ENCODE measurements at places on chromosomes 11 and 22.

GRCh38 chr22:24695060-24695459 lies 79.5 kb downstream of the PIWIL3 start:
- no peak for DNase-seq

DNA sequence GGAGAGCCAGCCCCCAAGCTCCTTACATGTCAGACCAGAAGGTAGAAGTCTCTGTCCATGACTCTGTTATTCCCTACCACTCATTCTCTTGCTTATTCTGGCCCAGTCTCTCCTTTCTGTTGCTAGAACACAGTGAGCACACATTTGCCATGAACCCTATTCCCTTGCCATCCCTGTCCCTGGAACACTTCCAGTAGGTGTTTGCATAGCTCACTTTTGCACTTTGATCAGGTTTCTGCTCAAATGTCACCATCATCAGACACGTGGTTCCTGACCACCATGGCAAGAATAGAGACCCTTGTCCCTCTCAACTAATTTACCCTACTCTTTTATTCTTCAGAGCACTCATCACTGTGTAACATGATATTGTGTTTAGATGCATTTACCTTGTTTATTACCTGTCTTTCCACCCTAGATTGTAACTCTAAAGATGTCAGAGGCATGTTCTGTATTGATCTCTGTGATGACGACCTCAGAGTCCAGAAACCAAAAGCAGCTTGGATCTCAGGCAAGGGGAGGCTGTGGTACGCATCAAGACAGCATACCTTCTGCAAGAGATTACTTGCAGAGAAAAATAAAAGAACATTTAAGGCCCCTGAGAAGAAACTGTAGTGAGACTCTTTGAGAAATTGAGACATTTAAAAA lies 606.4 kb downstream of the OPCML start:
- DNase-seq: no peak

GRCh38 chr11:17145972-17146371 lies 61.8 kb downstream of the PIK3C2A start:
- DNase-seq: no peak

GRCh38 chr22:41683616-41684015 lies 5.1 kb downstream of the SNU13 start:
- peak; percentile 42 for DNase-seq

DNA sequence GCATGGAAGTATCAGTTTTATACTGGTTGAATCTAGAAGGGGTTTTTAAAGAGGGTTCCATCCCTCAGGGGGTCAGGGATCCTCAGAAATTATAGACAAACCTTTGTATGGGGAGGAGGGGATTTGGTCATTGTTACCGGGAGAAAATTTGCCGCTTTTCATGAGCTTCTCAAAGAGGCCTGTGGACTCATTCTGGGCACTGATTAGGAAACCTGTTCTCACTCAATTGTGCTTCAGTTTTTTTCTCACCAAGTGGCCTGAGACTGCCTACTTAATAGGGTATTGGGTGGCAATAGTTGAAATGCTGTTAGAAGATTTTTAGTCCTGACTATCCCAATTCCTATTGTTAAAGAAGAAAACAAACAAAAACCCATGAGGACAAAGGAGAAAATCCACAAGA lies 14.0 kb downstream of the MPEG1 start:
- no peak for DNase-seq

- DNase-seq: no peak
Measured at GRCh38 chr11:46390331-46391171, 1.0 kb downstream of the CHRM4 start.

- no peak for DNase-seq
Measured at GRCh38 chr11:128890543-128891368, at the start of gene KCNJ5. Gene KCNJ5 (plus strand): TSS chr11:128891356. CDS start chr11:128911274, 19,918 bp downstream.

DNA sequence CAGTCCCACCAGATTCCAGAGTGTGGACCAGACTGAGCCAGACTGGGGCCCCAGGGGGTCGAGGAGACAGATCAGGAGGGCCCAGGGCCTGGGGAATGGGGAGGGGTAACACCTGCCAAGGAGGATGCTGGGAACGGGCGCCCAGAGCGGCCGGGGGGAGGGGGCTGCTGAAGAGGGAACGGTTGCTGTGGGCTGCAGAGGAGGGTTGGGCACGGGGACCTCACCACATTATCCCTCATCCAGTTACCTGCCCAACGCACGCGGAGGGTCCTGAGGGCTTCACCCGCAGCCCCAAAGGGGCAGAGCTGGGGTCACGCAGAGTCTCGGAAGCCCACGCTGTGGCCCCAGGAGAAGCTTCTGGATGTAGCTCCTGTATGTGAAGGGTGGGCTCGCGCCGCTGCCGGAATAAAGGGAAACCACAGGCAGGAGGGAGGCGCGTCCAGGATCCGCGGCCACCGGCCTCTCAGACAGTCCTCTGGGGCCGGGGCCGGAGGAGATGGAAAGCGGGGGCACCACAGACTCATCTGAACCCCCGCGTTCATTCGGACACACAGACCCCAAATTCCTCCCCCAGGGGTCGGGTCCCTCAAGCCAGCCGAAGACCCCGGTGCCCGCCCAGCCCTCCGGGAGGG lies 866 bp upstream of the SELENOO start:
- DNase-seq: no peak

- DNase-seq: no peak
Measured at GRCh38 chr11:27234961-27235360, 128.1 kb downstream of the CCDC34 start.

DNA sequence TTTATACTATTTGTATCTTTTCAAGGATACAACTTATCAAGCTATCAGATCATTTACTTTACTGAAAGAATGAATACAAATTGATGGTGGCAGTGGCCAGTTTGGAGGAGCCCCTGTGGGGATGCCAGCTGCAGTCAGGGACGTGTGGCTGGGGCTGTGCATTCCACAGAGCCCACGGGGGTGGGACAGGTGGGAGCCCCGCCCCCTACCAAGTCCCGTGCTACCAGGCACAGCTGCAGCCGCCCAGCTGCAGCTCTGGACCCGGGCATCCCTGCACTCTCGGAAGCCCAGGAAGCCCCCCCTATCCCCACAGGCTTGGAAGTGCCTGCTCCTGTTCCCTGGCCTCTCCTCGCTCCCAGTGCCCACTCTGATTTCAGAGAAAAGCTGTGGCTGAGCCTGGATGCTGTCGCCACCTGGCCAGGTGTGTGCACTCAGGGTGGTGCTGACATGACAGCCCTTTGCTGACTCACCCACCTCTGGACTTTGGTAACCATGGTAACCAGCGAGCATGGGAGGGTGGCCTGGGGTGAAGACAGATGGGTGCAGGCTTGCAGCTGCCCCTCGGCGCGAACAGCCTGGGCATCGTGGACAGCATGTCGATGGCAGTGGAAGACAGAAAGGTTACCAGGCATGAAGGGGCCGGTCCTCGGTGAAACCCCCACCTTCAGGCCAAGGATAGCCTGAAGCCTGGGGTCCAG lies 138.1 kb downstream of the SBF2 start:
- DNase-seq: no peak

DNA sequence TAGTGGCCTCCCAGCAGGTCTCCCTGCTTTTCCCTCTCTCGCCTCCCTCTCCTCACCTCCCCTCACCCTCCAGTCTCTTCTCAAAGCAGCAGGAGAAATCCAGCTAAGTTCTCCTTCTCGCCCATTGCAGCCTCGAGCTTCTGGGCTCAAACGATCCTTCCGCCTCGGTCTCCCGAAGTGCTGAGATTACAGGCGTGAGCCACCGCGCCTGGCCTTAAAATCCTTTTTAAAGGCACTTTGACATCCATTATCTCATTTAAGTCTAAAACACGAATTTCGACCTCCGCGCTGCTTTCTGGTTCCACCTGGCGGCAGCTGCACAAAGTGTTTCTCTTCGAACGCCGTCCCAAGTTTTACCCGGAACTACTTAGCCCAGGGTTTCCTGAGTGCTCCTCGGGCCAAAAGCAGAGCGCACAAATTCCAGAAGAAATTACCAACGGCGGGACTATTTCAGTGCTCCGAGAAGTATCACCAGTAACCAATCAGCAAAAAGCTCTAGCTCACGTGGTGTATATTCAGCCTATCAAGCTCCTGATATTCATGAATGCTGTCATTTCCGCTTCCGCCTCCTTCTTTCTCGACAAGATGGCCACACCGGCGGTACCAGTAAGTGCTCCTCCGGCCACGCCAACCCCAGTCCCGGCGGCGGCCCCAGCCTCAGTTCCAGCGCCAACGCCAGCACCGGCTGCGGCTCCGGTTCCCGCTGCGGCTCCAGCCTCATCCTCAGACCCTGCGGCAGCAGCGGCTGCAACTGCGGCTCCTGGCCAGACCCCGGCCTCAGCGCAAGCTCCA lies at the start of gene EIF3F:
Gene EIF3F, plus strand, starts transcription at position 570 of the 792 bp plus-strand sequence. Its CDS starts 16 bp downstream, at position 586.
- DNase-seq: peak; percentile 90

- DNase-seq: no peak
Measured at GRCh38 chr11:126146454-126147192, 64.8 kb downstream of the RPUSD4 start.

GRCh38 chr11:2700415-2701211 lies 819 bp upstream of the KCNQ1OT1 start:
- peak; percentile 74 for DNase-seq

DNA sequence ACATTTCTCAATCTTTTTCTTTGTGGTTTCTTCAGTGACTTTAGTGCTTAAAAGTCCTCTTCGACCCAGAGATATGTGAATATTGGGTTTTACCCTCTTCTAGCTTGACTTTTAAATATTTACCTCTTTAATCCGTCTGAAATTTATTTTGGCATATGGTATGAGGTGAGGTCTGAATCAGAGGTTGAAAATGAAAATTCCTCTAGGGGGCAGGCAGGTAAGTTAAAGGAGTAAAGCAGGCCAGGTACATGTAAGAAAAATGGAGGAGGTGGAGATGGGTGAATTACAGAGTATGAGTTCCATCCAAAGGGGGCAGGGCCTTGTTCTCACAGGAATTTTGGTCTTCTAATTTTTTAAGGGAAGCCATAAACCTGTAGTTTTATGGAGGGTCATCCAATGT lies 263.8 kb upstream of the NARS2 start:
- no peak for DNase-seq

- no peak for DNase-seq
Measured at GRCh38 chr22:49900441-49901230, 17.6 kb downstream of the ALG12 start.

DNA sequence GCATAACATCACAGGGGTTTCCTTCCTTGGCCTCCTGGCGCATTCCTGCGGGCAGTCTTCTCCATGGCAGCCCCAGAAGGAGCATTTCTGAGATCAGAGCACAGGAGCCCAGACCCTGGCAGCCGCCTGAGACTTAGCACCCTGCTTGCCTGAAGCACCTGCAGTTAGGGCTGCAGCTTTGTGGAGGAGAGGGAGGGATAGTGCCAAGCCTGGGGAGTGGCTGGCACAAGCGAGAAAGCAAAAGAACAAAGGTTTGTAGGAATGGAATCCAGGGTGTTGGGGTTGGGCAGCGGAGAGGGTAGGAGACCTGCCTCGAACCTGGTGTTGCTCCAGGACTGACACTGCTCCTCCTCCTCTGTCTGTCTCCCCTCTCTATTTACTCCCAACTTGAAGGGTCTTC lies 66.9 kb downstream of the SCN3B start:
- no peak for DNase-seq

DNA sequence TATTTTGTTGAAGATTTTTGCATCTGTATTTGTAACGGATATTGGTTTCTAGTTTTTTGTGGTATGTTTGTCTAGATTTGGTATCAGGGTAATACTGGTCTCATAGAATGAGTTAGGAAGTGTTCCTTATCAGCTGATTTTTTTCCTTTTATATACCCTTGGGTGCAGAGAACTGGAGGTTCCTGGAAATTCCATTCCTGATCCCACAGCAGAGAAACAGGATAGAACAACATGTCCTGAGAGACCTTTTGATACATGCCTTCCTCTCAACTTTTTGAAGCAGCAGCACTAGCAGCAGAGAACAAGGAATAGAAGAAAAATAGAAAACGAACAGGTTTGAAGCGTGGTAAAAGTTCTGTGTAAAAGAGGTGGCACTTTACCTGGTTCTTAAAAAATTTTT lies 36.8 kb downstream of the BIRC2 start:
- no peak for DNase-seq

- DNase-seq: no peak
Measured at GRCh38 chr11:90426442-90426841, 203.6 kb upstream of the CHORDC1 start.

- no peak for DNase-seq
Measured at GRCh38 chr22:27810609-27811151, 9.1 kb upstream of the MN1 start.

GRCh38 chr11:18567081-18567480 lies 21.5 kb downstream of the UEVLD start:
- no peak for DNase-seq

DNA sequence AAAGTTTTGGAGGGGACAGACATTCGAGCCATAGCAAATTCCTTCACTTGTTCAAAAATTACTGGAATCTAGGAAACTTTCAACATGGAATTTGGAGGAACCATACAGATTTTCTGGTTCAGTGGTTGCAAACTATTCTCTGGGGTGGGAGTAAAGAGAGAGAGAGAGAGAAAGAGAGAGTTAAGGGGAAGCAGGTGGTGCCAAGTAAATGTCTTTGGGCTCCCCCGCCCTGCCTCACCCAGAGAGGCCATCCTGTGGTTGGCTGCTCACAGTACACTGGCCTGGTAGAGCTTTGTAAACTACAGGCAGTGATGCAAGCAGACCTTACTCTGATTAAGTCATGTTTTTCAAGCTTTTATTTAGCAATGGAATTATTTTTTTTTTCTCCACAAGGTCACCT lies 82.6 kb downstream of the ADAMTS15 start:
- DNase-seq: no peak

DNA sequence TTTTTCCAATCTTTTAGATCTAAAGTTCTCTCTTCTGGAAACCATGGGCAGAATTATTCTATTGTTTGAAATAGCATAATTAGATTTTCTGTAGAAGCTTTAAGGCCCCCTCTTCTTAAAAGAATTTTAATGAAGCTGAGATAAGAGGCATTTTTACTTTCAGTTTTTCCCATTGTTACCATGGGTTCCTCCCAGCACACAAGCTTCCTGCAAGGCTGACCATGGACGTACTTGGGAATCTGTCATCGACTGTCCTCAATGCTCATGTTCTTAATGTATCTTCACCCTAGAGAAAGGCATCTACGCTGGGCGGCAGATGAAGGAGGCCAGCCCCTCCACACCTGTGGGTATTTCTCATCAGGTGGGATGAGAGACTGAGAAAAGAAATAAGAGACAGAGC lies 11.1 kb downstream of the OR52K2 start:
- no peak for DNase-seq

DNA sequence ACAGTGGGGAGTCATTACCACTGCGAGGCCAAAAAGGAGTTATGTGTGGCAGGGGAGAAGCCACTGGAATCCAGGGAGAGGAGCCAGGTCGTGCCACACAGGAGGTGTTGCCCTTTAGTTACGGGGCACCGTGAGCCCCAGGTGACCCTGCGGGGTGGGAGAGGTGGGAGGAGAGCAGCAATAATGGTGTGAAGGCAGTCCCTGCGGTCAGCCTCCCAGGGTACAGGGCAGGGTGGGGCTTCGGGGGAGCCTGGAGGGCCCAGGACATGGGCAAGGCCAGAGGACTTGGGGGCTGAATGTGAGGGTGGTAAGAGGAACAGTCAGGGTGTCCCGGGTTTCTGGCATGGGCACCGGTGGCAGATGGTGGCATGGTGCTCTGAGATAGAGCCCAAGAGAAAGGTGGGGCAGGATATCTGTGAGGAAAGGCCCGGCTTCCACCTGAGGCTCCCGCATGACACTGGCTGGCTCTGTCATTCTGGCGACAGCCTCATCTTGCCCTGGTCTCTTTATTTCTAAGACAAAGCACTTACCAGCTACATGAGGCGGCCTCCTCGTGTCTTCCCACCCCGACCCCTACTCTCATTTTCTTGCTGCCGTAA lies 82.6 kb upstream of the LMO1 start:
- no peak for DNase-seq
